ENCODE measurements at places on chromosomes 1 and 21. TPM values are rescaled to one million over a fixed set of nuclear protein-coding genes. Genes with fewer than 3 reads are reported as not detected.

Gene LRRC8C
- polyA plus RNA-seq = 8.7 TPM

Gene IFNLR1
- not detected for polyA plus RNA-seq

Gene THEMIS2
- polyA plus RNA-seq = not detected

Gene EXTL1
- 4.7 TPM for polyA plus RNA-seq

Gene PAQR6
- polyA plus RNA-seq = 3.6 TPM

Gene DESI2
- polyA plus RNA-seq = 53.9 TPM

Gene TNNT2
- 1,204 TPM for polyA plus RNA-seq

Gene ELAPOR1
- not detected for polyA plus RNA-seq

Gene NUAK2
- not detected for polyA plus RNA-seq

Gene SLAMF6
- 0.18 TPM for polyA plus RNA-seq

Gene UBXN10
- polyA plus RNA-seq = 0.30 TPM

DNA sequence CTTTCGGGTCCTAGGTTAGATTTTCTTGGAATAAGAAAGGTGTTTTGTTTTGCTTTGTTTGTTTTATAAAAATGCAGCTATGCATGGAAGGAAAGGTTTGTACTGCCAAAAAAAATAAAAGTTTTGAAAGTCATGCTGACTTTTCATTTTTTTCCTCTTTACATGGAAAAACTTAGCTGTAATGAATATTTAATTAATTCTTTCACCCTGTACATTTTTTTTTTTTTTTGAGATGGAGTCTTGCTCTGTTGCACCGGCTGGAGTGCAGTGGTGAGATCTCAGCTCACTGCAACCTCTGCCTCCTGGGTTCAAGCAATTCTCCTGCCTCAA is 48.7 kb downstream of the NENF start:
- DNase-seq = no peak

GRCh38 chr1:71784241-71784640 is 498.1 kb downstream of the NEGR1 start:
- no peak for DNase-seq

DNA sequence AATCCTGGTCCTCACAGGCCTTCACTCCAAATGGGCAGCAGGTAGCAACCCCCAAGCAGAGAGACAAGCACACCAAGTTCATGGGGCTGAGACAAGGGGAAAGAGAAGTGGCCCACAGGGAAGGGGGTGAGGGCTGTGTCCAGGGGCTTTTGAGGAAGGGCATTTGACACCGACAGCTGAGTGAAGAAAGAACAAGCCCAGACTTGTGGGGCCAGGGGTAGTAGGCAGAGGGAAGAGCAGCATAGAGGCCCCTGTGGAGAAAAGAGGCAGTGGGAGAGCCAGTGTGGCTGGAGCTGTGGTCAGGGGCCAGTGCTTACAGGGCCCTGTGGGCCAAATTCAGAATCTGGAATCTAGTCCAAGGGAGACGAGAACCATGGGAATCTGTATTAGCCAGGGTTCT is 85.4 kb downstream of the IGSF21 start:
- no peak for DNase-seq

DNA sequence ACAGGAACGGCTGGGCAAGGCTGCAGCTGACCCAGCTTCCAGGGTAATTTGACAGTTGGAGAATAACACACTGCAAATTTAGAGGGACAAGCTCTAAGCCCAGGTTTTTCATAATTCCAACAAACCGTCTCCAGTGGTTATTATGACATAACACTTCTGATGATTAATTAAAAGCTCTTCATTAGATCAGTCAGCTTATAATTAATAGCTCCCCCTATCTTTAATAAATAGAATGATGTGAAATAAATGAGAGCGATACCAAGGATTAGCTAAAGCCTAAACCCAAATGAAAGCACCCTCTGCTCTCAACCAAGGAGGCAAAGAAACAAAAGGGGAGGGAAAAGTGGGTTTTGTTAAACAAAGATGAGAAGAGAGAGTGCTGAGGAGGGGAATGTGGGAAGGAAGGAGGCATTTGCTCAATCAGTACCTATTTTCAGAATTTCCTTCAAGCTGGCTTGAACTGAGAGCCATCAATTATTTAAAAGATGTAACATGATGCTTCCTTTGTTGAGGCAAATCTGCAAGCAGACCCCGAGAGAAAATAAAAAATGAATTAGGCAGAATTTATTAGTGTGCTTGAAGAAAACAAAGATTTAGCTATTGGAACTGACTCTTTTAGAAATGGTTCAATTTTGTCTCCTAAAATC is 221.8 kb upstream of the ESRRG start:
- no peak for DNase-seq

GRCh38 chr1:25649505-25650288 is 33.1 kb downstream of the MAN1C1 start:
- no peak for DNase-seq

- no peak for DNase-seq
Observed at GRCh38 chr1:158039380-158039779, 45.9 kb downstream of the KIRREL1 start.

DNA sequence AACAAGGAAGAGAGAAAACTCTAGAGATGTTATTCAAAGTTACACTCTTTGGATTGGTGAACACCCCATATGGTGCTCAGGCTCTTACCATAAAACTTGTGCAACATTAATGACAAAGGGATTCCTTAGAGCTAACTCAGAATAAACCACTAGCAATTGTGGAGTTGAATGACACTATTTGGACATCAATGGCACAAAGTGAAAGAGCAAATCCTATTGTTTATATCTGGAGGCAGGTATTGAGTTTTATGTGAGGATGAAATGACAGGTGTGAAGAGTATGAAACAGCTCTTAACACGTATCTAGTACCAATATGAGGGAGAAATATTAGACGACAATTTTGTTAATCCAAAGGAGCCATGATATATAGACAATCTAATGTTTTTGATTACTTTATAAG is 584.9 kb upstream of the PBX1 start:
- no peak for DNase-seq

GRCh38 chr21:35448876-35449599 is 399.9 kb upstream of the RUNX1 start:
- no peak for DNase-seq

DNA sequence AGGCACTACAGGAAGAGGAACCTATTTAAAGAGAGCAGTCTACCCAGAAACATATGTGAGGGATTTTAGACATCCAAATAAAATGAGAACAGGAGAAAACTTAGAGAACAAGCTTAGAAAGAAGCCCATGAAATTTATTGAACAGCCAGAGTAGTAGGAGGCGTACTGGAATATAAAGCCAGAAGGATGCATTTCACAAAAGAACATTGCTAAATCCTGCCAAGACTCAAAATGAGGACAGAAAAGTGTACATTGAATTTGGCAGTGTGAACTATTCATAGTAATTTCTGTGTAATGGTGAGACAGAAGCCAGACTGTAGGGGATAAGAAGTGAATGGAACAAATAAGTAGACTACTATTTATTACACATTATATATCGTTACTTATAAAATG is 22.5 kb downstream of the CEPT1 start:
- DNase-seq = no peak

GRCh38 chr1:203126151-203126865 is 1.2 kb upstream of the ADORA1 start:
- DNase-seq = no peak

GRCh38 chr1:195332102-195332501 is 1276.1 kb downstream of the KCNT2 start:
- DNase-seq = no peak

- DNase-seq = no peak
Observed at GRCh38 chr1:31897526-31898100, 40.6 kb downstream of the PTP4A2 start.

GRCh38 chr1:238088560-238089290 is 198.0 kb upstream of the ZP4 start:
- no peak for DNase-seq

DNA sequence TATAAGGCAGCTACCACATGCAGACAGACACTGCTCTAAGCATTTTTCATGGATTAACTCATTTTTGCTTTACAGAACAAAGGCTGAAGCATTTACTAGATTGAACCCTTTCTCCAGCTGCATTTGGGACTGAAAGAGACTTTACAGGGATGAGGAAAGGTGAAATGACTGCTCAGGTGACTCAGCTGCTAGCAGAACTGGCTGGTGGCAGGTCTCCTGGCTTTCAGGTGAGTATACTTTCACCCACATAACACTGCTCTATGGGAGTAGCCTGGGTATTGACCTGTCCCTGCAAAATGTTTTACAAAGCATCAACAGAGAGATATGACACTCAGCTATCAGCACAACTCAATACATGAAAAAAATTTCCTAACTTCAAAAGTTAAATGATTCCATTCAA is 2.6 kb upstream of the CCDC185 start:
- DNase-seq = no peak

DNA sequence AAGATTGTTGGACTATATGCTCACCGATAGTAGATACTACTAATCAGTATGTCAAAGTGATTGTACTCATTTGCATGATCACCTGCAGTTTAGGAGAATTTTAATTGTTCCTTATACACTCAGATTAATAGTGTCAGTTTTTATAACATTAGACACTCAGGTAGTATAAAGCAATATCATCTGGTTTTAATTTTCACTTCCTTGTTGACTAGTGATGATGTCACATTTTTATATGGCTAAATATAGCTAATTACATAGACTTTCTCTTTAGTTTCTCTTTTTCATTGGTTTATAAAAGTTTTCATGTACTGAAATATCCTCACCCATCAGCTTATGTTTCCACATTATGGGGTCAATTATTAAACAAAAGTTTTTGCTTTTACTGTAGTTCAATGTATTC is 1332.4 kb upstream of the ADGRL2 start:
- no peak for DNase-seq

GRCh38 chr1:2470290-2471158 is 5.6 kb upstream of the PLCH2 start:
- DNase-seq = no peak

- DNase-seq = peak; percentile 52
Observed at GRCh38 chr1:220527279-220527907, 543 bp upstream of the MARK1 start.

DNA sequence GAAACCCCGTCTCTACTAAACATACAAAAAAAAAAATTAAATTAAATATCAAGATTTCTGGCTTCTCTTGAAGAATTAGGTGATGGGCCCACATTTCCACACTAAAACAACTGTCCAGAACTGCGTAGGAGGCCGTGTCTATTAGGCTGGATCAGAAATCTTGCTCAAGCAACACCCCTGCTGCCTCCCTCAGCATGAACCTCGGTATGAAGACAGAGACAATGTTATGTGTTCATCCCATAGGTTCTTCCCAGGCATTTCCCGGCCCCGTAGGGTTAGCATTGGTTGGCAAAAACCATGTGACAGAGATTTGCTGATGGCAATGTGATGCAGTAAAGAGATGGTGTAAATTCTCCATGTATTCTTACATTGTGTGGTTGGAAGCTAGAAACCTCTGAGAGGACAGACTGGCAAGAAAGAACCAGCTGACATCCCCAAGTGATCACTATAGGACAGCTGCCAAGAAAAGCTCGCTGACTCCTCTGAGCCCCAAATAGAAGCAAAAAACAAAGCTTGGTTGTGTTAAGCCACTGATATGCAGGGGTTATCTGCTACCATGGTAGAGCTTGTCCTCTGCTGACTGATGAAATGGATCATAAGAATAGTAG is 34.5 kb downstream of the EBNA1BP2 start:
- no peak for DNase-seq

DNA sequence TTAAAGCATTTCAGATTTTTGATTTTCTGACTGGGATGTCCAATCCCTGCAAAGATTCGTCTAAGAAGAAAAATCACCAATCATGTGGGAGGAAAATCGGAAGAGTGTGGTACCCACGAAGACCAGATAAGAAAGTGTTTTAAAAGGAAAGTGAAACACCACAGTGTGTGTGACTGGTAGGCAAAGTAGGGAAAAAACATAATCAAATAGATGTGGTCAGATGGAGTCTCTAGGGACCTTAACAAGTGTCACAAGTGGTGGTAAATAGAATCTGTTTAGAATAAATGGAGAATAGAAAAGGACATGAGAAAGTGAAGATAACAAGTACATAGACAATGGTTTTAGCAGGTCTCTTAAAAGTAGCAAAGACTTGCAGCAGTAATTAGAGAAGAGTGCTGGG is 154.6 kb downstream of the SLC30A10 start:
- DNase-seq = no peak

Measured in muscle of arm (tissue), 14 donors.